ENCODE measurements at places on chromosomes 1 and 21.
A peak's percentile ranks its signal among the peaks of the same experiment; 100 is the strongest.

GRCh38 chr1:154481053-154481452 lies 21.0 kb upstream of the TDRD10 start:
- no peak for DNase-seq

GRCh38 chr1:236137285-236137852 lies 5.0 kb upstream of the GPR137B start:
- no peak for DNase-seq

- DNase-seq = no peak
Measured at GRCh38 chr1:98660940-98661543, 479 bp upstream of the SNX7 start.

GRCh38 chr1:171219346-171220080 lies 28.8 kb upstream of the FMO1 start:
- no peak for DNase-seq

DNA sequence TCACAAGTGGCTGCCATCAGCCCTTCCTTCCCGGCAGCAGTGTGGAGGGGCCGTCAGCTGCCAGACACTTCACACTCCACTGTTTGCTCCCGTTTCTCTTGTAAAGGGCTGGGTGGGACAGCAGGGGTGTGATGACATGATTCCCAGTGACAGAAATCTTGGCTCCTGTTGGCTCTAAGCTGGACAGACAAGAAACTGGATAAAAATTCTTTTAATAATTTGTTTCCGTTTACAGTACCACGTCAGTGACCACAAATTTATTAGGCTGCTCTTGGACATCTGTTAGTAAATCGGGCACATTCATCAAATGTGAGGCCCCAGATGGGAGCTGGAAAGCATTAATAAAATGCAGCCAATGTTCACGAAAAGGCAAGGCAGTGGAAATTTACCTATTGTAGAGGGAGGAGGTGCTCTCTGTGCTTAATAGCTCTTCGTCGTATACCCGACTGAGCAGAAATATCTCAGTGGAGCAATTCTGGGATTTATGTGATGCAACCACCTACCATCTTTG lies 353.7 kb upstream of the GREM2 start:
- no peak for DNase-seq

DNA sequence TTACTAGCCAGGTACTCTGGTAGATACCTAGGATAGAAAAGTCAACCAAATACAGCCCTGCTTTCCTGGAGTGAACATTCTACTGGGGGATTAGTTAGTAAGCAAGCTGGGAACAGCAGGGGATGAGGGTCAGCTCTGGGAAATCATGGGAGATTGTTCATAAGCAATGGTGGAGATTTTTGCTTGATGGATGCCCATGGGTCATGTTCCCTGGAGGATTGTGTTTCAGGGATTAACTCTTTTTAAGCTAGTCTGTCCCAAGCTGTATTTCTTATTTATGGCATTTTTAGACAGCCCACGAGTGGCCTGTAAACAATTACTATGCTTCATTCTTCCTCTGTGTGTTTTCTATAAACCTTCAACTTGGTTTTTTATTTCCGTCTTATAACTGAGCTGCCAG lies 18.9 kb downstream of the CACHD1 start:
- DNase-seq = no peak

DNA sequence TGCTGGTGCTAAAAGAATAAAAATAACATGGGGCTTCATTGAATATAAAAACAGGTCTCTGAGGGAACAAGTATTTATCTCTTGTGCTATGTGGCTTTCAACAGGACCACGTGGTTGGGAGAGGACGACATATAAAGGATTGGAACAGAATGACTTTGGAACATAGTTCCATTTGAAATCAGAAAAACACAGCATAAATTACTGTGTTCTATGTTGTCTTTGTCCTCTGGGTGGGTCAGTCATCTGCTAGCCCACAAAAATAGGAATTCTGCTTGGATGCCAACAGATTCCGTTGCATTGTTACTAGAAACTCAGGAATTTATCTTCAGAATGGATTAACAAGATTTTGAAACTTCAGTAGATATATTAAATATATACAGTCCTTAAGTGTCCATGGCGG lies 5.9 kb downstream of the CEP85 start:
- no peak for DNase-seq

DNA sequence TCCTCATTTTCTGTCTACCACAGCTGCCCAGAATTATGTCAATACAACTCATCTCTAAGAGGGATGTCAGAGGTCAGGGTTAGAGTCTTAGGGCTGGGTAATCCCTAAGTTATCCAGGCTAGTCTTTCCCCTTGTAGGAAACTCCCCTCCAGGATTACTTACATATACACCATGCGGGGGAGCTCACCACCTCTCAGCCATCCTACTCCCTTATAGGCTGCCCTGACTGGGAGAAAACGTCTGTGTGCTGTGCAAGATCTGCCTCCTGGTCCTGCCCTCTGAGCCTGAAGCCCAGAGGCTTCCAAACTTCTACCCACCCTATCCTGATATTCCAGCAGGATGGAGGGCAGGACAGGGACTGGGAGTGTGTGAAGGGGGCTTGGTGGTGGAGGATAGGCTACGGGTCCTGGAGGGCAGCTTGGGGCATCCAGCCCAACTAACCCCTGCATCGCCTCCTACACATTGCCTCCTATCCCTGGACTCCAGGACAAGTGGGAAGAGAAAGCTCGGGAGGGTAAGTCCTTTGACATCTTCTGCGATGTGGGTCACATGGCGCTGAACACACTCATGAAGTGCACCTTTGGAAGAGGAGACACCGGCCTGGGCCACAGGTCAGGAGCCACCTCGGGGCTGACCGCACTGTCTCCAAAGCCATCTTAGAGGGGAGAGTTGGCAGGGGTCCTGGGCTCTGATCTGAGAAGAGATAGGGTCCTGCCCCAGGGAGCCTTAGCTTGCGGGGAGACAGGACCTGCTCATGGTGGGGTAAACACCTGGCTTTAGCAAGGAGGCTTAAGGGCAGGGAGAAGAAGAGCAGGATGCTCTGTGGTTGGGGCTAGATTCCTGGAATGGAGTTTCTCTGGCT lies 14.4 kb downstream of the CYP4B1 start:
- no peak for DNase-seq

DNA sequence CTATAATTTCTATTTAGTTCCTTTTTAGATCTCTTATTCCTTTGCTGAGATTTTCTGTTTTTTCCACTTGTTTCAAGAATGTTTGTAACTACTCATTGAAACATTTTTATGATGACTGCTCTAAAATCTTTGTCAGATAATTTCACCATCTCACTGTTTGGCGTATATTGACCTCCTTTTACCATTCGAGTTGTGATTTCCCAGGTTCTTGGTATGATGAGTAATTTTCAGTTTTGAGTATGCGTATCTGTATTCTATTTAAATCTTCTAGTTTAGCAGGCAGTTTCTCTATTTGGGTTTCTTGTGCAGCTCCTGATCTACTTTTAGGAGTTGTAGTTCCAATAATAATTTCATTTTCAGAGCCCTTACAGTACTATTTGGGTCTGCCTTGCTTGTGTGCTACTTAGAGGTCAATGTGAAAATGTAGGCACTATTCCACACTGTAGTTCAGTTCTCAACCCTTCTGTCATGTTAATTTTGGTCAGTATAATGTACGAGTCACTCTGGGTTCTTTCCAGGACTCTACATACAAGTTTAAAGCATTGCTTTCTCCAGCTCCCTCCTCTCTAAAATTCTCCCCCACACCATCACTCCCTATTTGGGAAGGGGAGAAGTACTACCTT lies 115.5 kb downstream of the ACBD6 start:
- DNase-seq = no peak

GRCh38 chr1:54006508-54006907 lies 11.5 kb downstream of the LDLRAD1 start:
- DNase-seq = no peak

DNA sequence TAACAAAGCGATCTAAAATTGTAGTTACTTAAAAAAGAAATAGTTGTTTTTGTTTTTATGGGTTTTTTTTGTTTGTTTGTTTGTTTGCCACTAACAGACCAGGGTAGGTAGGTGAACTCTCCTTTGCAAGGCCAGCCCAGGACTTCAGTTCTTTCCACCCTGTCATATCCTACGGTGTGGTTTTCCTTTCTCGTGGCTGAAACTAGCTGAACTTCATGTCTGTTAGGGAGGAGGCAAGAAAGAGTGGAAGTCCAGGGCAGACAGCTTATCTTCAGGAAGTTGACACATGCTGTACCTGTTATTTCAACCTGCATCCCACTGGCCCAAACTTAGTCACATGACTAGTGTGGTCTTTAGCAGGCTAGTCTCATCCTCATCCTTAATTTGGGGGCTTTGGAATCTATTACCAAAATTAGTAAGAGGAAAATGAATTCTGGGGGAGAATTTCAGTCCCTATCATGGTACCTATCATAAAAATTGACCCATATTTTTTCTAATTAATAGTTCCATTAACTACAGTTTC lies 62.9 kb upstream of the LRRC7 start:
- DNase-seq = no peak

DNA sequence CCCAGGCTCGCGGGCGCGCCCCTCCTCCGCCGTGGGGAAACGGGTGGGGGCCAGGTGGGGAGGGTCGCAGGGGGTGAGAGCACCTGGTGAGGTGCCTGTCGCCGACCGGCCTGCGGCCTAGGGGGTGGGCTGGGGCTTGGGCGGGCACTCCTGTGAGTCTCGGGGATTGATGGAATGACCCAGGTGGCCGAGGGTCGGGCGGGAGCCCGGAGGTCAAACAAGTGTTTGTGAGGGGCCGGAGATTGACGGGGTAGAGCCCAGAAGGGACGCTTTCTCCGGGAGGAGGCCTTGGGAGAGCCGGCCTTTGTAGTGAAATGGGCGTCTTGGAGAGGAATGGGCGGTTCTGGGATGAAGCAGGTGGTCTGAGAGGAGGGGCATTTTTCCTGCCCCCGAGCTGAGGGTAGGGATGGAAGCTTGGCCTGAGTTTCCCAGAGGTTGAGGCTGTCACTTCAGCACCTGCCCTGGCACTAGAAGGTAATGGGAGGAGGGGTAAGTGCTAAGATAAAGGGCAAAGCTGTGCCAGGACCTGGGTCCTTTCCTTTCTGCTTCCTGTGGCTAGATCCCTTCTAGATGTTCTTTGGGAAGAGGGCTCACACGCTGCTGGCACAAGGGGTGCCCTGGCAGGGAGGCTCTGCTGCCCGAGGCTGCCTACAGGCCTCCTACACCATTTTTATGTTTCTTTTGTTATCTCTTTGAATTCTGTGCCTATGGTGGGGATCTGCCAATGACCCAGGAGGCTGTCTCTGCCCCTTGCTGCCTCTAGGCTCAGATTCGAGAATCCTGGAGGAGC lies 56.1 kb downstream of the NDUFS5 start:
- no peak for DNase-seq

GRCh38 chr1:176058686-176059085 lies 148.4 kb downstream of the COP1 start:
- DNase-seq = no peak

- no peak for DNase-seq
Measured at GRCh38 chr1:220734571-220735326, 13.4 kb upstream of the MTARC2 start.

DNA sequence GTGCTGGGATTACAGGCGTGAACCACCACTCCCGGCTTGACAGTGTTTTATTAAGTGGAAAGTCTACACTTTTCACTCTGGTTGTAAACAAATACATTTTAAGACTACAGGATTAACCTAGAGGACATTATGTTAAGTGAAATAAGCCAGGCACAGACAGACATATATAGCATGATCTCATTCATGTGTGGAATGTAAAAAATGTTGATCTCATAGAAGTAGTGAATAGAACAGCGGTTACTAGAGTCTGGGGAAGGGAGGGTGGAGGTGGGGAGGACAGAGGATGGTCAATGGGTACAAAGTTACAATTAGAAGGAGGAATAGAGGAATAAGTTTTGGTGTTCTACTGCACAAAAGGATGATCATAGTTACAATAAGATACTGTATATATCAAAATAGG lies 16.9 kb downstream of the CTH start:
- no peak for DNase-seq

- no peak for DNase-seq
Measured at GRCh38 chr1:119293797-119294196, 74.8 kb upstream of the HAO2 start.

GRCh38 chr1:21749109-21749508 lies 33.8 kb downstream of the USP48 start:
- no peak for DNase-seq

- DNase-seq = no peak
Measured at GRCh38 chr1:162087574-162087973, 18.1 kb downstream of the NOS1AP start.

- no peak for DNase-seq
Measured at GRCh38 chr1:86448670-86449069, 20.1 kb upstream of the CLCA1 start.

GRCh38 chr1:155379631-155380090 lies 59.0 kb downstream of the RUSC1 start:
- peak; percentile 35 for DNase-seq

DNA sequence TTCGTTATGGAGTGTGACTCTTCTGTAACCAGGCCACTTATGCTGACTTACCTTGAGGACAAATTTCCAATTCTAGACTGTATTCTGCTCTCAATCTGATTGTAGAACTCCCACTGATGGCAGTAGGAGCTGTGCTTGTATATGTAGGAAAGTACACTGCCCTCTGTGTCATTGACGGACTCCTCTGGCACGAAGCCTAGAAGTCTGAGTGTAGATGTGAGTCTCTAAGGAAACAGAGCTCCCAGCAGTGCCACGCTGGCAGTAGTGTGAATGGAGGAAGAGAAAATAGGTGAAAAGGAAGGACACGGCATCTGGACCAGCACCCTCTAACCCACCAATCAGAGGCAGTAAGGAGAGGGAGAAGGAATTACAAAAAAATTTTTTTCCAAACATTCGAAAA lies 130.4 kb upstream of the ADGRL2 start:
- no peak for DNase-seq

DNA sequence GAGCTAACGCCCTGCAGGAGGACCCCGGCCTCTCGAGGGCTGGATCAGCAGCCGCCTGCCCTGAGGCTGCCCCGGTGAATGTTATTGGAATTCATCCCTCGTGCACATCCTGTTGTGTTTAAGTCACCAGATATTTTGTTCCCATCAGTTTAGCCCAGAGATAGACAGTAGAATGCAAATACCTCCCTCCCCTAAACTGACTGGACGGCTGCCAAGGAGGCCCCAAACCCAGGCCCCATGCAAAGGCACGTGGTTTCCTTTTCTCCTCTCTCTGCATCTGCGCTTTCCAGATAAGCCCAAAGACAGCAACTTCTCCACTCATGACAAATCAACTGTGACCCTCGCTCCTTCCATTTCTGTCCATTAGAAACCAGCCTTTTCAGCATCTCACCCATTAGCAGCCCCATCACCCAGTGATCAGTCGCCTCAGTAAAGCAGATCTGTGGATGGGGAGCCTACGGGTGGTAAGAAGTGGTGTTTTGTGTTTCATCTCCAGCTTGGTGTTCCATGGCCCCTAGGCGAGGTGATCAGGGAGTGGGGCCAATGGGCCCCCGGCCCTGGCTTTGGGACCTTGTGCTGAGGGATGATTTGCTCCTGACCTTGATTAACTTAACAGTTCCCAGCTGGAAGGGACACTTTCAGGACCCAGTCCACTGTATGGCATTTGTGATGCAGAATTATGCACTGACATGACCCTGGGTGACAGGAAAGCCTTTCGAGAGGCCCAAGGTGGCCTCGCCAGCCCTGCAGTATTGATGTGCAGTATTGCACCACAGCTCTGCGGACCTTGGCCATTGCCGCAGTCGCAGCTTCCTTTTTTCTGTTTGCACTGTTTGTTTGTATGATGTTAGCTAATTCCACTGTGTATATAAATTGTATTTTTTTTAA lies 5.2 kb downstream of the NPPA start:
- peak; percentile 45 for DNase-seq
